Lung microvascular endothelial cell (primary cell): ENCODE measurements at places on chromosomes 16 and 17. TPM values are rescaled to one million over a fixed set of nuclear protein-coding genes. Genes with fewer than 3 reads are reported as not detected.

DNA sequence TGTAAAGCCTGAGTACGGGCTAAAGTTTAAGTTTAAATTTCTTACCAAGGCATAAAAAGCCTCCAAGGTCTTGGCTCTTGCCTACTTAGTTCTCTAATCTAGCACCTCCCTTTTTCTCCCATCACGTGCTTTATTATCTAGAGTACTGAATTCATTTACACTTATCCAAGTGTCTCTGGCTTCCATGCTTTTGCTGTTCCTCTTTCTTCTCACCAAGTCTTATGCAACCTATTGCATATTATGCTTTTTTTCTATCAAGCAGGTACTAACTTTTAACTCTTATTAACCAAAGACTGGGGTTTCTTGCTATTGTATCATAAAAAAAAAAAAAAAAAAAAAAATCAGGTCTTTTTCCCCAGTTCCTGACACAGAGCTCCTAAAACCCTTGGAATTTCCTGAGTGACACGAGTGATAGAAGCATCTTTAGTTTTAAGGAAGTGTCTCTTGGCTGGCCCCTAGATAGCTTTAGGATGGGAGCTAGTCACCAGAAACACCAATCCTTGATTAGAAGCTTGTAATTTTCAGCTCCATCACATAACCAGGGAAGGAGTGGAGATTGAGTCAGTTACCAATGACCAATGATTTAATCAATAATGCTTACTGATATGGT, 44.9 kb downstream of the SSH2 start:
- DNase-seq, result no peak

- DNase-seq, result no peak
These were observed 61.7 kb downstream of the PECAM1 start for GRCh38 chr17:64328859-64329531.

DNA sequence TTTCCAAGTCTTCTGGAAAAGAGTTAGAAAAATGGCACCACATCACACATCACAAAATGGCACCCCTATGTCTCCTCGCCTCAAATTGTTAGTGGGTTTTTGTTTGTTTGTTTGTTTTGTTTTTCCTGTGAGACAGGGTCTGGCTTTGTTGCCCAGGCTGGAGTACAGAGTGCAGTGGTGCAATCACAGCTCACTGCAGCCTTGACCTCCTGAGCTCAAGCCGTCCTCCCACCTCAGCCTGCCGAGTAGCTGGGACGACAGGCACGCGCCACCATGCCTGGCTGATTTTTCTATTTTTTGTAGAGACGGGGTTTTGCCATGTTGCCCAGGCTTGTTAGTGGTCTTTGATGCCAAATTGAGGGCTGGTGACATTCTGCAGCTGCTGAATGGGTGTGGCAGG, 3.8 kb upstream of the CRISPLD2 start:
- DNase-seq, result no peak

- peak; percentile 21 for DNase-seq
These were observed 3.9 kb upstream of the C17orf99 start for GRCh38 chr17:78142119-78142861.

- DNase-seq, result no peak
These were observed 705.5 kb upstream of the CDH8 start for GRCh38 chr16:62741692-62742091.

- no peak for DNase-seq
These were observed 37.4 kb upstream of the IL21R start for GRCh38 chr16:27364493-27365141.

The GDPD1 gene
- total RNA-seq, result 0.79 and 1.1 TPM in 2 replicates
